Stimulated activated CD4-positive, alpha-beta T cell treated with anti-CD3 and anti-CD28 coated beads, Interleukin-15, amount 100 ng/mL, for 48 hours (primary cell): ENCODE measurements at places on chromosomes 4 and X.

- DNase-seq, result no peak
Measured at GRCh38 chrX:64229154-64229553, 1.3 kb downstream of the ASB12 start.

GRCh38 chr4:83699358-83699757 lies 163.4 kb downstream of the GPAT3 start:
- DNase-seq, result no peak

DNA sequence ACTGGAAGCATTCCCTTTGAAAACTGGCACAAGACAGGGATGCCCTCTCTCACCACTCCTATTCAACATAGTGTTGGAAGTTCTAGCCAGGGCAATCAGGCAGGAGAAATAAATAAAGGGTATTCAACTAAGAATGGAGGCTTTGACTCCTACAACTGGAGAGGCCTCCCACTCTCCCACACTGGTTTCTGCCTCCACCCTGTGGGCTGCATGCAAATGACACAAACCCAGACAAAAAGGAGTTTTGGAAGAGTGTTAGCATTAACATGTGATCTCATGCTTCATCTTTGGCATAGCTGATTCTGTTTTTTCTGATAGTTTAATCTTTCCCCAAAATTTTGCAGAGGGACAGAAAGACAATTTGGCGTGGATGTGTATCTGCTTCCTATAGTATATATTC lies 80.8 kb upstream of the IQCM start:
- DNase-seq, result no peak

- no peak for DNase-seq
Measured at GRCh38 chr4:105657117-105657765, 51.2 kb downstream of the INTS12 start.

- no peak for DNase-seq
Measured at GRCh38 chrX:142149919-142150318, 55.2 kb downstream of the MAGEC2 start.

GRCh38 chr4:176902710-176903323 lies 110.1 kb upstream of the VEGFC start:
- DNase-seq, result no peak

DNA sequence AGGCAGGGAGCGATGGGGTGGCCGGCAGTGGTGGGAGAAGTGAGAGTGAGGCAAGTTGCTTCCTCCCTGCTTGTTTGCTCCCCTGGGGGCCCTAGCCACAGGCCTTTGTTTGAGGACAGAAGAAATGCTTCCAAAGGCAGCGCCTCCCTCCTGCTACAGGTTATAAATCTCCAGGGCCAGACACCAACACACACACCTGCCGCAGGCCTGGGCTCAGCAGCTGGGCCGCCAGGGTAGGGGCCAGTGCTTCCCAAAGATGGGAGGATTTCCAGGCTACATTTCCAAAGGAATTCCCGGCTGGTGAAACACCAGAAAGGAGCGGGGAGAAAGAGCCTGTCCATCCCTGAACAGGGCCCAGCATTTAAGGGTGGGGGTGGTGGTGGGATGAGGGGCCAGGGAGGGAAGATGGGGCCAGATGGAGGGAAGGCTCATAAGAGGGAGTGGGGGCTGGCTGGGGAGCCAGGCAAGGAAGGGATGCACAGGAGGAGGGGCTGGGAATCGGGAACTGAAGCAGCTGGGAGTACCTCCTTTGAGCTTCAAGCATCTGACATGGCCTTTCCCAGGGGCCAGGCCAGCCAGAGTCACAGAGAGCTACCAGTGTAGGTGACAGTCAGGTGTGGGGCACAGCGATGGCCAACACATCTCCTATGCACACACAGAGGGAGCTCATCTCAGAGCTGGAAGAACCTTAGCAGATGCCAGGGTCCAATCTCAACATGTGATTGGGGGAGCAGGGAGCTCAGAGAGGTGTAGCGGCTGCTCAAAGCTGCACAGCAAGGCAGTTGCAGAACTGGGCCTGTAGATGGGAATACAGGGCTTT lies 143.9 kb downstream of the PJA1 start:
- no peak for DNase-seq

DNA sequence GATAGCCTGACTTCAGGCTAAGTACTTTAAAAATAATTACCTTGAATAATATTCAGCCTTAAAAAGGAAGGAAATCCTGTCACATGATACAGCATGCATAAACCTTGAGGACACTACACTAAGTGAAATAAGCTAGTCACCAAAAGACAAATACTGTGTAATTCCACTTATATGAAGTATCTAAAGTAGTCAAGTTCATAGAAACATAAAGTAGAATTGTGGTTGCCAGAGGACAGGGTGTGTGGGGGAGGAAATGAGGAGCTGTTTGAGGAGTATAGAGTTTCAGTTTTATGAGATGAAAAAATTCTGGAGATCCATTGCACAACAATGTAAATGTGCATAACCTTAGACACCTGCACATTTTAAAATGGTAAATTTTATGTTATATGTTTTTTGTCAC lies 5.6 kb upstream of the STPG2 start:
- DNase-seq, result no peak

DNA sequence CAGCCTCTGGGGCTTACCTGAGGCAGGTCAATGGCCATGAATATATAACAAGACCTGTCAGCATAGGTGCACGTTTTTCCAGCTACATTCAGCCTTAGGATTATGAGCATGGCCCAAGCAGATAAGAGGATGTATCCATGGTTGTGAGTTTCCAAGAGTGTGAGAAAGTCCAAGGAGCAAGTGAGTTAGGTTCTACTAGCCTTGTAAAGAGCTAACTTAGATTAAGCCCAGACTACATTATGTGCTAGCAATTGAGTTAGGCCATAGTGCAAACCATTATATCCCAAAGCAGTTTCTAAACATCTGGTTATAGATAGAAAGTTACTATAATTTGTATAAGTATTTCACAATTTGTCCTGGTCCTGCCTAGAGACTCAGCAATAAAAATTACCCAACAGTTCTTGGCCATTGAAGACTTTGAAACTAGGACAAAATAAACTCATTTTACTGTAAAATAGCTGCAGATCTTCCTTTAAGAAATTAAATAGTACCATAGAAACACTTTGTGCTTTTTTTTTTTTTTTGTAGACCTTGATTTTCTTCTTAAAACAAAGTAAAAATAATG lies 312.0 kb downstream of the CAMK2D start:
- DNase-seq, result no peak

DNA sequence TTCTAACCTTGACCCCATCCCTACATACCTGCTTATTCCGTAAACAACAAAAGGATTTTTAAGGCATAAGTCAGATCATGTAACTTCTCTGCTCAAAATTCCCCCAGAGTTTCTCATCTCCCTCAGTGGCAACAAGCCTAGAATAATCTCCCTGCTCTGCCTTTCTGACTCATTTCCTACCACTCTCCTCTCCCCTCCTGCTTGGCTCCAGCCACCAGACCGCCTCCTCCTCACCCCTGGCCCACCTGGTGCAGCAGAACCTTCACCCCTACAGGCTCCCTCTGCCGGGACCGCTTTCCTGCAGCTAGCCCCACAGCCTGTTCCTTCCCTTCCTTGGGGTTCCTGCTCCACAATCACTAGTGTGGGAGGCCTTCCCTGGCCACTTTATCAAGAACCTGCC lies 32.1 kb downstream of the TSPAN5 start:
- DNase-seq, result no peak

DNA sequence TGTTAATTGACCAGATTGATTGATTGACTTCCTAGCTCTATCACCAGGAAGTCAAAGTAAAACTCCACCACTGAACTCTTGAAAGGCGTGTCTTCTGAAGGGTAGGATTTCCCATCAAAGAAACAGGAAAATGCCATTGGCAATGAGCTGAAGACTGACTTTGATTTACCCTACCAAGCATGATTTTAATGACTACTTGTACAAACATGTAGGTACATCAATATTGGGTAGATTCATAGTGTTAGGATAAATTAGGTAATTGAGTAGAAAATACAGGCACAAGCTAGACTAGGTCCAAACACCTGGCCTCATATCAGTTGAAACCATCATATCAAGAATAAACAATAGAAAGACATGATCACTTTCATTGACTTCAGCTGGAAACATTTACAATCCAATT lies 53.2 kb upstream of the ATXN3L start:
- DNase-seq, result no peak

DNA sequence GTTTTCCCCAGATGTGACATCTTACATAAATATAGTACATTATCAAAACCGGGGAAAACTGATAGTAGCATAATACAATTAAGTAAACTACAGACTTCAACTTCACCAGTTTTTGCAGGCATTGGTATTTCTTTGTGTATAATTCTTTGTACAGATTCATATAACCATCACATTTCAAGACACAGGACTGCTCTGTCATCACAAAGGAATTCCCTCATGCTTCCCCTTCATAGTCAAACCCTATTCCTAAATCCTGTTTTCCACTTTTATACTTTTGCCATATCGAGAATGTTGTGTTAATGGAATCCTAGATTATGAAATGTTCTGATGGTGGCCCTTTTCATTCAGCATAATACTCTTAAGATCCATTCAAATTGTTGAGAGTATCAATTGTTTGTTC lies 36.0 kb downstream of the STIM2 start:
- DNase-seq, result no peak

- no peak for DNase-seq
Measured at GRCh38 chr4:156830351-156830750, 141.2 kb downstream of the PDGFC start.

DNA sequence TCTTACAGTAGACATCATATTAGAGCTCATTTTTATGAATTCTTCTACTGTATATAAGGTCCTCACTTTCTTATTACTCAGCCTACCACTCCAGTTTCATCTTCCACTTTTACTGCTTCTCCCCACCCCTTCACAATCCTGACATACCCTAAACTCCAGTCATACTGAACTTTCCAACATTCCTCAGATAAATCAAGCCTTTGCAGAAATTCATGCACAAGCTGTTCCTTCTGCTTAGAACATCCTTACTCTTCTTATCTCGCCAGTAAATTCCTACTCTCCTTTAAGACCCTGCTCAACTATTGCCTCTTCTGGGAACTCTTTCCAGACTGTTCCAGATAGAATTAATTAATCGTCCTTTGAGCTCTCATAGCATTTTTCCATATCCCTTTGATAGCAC lies 24.8 kb downstream of the RTL9 start:
- no peak for DNase-seq

GRCh38 chr4:78578674-78579425 lies 27.3 kb downstream of the ANXA3 start:
- no peak for DNase-seq
